ENCODE measurements at places on chromosomes 5 and 9.
A peak's percentile ranks its signal among the peaks of the same experiment; 100 is the strongest.

- peaks cover 26% of the 10 kb centered on the region for H3K4me1 ChIP-seq
- H3K27me3 ChIP-seq, result no peaks in the 10 kb centered on the region
- H3K27ac ChIP-seq, result peak overlapping the region; percentile 60
- H3K36me3 ChIP-seq, result peaks cover 14% of the 10 kb centered on the region
These were observed 65.9 kb downstream of the CYFIP2 start for GRCh38 chr5:157331807-157332206.

DNA sequence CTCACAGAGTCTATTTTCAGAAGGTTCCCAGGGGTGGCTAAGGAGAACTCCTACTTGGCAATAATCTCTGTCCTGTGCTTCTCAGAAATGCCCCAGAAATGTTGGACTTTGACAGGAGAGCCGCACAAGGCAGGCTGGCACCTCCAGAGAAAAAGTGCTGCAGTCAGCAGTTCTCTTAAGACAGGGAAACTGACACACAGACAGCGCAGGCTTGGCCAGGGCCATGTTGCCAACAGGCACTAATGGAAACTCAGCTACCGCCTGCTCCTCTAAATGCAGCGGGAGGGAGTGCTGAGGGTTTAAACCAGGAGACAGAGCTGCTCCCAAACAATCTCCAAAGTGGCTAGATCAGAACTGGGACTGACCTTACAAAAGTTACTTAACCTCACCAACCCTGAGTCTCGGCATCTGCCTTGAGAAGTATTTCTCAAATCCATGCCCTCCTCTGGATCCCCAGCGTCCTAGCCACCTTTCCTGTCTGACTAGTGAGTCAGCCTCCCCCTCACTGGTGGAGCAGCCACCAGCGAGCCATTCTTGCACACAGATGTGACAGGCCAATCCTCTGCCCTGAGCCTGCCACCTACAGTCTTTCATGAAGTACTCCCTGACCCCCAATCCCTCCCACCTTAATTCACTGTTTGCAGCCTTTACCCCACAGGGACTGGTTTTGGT is 186.4 kb downstream of the CDK5RAP2 start:
- peak overlapping the region; percentile 89 for H3K27ac ChIP-seq
- peaks cover 17% of the 10 kb centered on the region for H3K4me1 ChIP-seq
- H3K4me3 ChIP-seq, result no peak overlapping the region
- no peaks in the 10 kb centered on the region for H3K27me3 ChIP-seq
- H3K36me3 ChIP-seq, result peaks cover 14% of the 10 kb centered on the region

- H3K4me3 ChIP-seq, result no peak overlapping the region
- H3K27ac ChIP-seq, result no peak overlapping the region
- peaks cover 2% of the 10 kb centered on the region for H3K36me3 ChIP-seq
- DNase-seq, result no peak
- H3K27me3 ChIP-seq, result peaks cover 52% of the 10 kb centered on the region
These were observed 11.8 kb upstream of the NDUFB6 start for GRCh38 chr9:32584784-32585183.

GRCh38 chr5:73007051-73007450 is 51.2 kb downstream of the FCHO2 start:
- H3K36me3 ChIP-seq, result peaks cover 2% of the 10 kb centered on the region
- DNase-seq, result no peak
- H3K27ac ChIP-seq, result no peak overlapping the region
